Heart right ventricle (tissue), 16 donors: ENCODE measurements at places on chromosomes 11 and 22. TPM values are rescaled to one million over a fixed set of nuclear protein-coding genes. Genes with fewer than 3 reads are reported as not detected.

DNA sequence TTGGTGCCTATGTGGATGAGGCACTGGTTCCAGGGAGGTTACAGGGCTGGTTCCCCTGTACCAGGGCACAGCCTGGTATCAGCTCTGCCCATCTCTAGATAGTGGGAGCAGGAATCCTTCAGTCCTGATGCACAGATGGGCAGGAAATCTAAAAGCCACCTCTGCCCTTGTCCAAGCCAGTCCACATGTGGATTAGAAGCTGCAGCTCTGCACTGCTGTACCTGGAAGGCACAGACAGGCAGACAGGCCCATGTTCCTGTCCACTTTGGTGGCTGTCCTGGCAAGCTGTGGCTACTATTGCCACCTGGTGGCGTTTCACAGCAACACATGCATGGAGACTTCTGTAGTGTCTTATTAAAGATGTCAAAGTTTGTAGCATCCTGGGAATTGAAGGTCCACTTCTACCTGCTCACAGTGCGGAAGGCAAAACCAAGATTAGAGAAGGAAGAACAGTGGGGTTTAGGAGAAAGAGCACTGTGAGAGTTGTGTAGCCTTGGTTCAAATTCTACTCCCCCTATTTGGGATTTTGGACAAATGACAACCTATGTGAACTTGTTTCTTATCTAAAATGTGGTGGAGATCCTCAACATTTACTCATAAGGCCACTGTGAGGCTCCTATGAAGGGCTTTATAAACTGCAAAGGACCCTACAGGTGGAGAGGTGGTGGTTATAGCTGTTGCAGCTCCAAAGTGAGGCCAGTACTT lies 30.1 kb downstream of the NAV2 start:
- no peak overlapping the region for H3K4me3 ChIP-seq
- H3K36me3 ChIP-seq = no peaks in the 10 kb centered on the region
- peak; percentile 80 for DNase-seq
- H3K27me3 ChIP-seq = no peaks in the 10 kb centered on the region

GRCh38 chr22:50673231-50674129 lies 857 bp downstream of the SHANK3 start:
- H3K4me1 ChIP-seq = peaks cover 35% of the 10 kb centered on the region
- H3K36me3 ChIP-seq = peaks cover 28% of the 10 kb centered on the region
- H3K4me3 ChIP-seq = peak overlapping the region; percentile 53

DNA sequence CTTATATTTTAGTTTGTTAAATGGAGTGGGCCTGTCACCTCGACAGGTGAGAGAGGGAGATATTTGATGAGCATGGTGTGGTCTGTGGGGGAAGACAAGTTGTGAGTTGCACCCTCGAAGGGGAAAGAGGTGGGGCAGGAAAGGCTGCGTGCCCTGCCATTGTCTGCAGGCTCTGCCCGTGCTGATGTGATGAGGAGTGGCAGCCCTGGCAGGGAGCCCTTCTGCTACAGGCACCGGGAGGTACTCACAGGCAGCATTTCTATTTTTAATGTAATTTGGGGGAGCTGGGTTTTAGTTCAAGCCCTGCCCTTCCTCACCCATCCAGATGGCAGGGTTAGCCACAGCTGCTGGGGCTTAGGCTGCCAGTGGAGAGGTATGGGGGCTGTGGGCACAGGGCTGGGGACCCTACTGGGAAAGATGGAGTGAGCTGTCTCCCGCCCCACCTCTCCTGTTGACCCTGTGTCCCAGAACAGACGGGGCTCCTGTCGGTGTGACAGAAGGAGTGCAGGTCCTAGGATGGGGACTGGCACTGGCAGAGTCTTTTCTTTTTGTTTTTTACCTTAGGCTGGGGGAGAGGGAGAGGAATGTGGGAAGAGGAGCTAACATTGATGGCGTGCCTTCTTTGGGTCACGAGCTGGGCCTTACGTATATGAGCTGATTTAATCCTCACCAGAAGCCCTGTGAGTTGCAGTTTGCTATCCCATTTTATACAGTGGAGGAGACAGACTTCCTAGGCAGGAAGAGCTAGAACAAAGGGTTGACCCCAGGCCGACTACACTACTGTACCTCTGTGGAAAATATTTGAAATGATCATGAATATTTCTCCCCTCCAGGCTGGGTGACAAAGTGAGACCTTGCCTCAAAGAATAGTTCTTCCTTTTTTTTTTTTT lies 51.6 kb downstream of the CEP164 start:
- H3K36me3 ChIP-seq = peaks cover 73% of the 10 kb centered on the region
- H3K4me3 ChIP-seq = no peak overlapping the region
- no peaks in the 10 kb centered on the region for H3K27me3 ChIP-seq
- H3K27ac ChIP-seq = peak overlapping the region; percentile 76

GRCh38 chr11:118049771-118050170 lies 27.1 kb upstream of the TMPRSS4 start:
- H3K36me3 ChIP-seq = no peaks in the 10 kb centered on the region
- no peak overlapping the region for H3K27ac ChIP-seq
- H3K4me3 ChIP-seq = no peak overlapping the region
- H3K27me3 ChIP-seq = no peaks in the 10 kb centered on the region

GRCh38 chr11:3140291-3140603 lies 24.9 kb downstream of the OSBPL5 start:
- no peaks in the 10 kb centered on the region for H3K27me3 ChIP-seq
- H3K4me1 ChIP-seq = peaks cover 19% of the 10 kb centered on the region
- no peak overlapping the region for H3K4me3 ChIP-seq
- H3K36me3 ChIP-seq = no peaks in the 10 kb centered on the region

DNA sequence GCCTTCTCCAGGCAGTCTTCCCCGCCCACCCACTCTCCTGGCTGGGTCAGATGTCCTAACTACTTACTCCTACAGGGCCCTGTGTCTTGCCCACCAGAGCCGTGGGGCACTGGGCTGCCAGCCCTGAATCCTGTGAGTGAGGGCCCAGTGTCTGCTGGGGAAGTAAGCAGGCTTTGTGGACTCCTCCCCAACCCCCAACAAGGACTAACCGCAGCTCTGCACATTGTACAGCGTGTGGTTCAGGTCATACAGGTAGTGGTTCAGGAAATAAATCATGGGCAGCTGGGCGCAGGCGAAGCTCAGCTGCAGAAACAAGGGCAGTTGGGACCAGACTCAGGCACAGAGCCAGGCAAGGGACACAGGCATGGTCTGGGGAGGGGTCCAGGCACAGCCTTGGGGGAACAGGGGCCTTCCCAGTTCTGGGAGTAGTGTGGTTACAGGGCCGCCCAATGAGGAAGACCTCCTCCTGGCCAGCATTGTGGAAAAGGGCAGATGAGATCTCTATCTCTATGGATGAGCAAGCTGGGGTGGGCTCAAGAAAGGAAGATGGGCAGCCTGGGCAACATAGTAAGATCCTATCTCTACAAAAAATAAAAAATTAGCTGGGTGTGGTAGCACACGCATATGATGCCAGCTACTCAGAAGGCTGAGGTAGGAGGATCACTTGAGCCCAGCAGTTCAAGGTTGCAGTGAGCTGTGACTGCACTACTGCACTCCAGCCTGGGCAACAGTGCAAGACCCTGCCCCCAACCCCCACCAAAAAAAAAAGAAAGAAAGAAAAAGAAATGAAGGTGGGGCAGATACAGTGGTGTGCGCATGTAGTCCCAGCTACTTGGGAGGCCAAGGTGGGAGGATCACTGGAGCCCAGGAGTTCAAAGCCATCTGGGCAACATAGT lies 5.5 kb downstream of the UNC93B1 start:
- H3K36me3 ChIP-seq = no peaks in the 10 kb centered on the region
- H3K27ac ChIP-seq = no peak overlapping the region
- no peak for DNase-seq
- peaks cover 6% of the 10 kb centered on the region for H3K4me1 ChIP-seq

- peak overlapping the region; percentile 75 for H3K27ac ChIP-seq
- H3K4me3 ChIP-seq = peak overlapping the region; percentile 5
- H3K27me3 ChIP-seq = no peaks in the 10 kb centered on the region
- no peak for DNase-seq
Measured at GRCh38 chr11:122155765-122156527, 39.9 kb upstream of the BLID start.

GRCh38 chr22:25007444-25008106 lies 55.1 kb downstream of the KIAA1671 start:
- H3K4me1 ChIP-seq = peaks cover 26% of the 10 kb centered on the region
- no peaks in the 10 kb centered on the region for H3K27me3 ChIP-seq
- DNase-seq = no peak
- no peak overlapping the region for H3K4me3 ChIP-seq

DNA sequence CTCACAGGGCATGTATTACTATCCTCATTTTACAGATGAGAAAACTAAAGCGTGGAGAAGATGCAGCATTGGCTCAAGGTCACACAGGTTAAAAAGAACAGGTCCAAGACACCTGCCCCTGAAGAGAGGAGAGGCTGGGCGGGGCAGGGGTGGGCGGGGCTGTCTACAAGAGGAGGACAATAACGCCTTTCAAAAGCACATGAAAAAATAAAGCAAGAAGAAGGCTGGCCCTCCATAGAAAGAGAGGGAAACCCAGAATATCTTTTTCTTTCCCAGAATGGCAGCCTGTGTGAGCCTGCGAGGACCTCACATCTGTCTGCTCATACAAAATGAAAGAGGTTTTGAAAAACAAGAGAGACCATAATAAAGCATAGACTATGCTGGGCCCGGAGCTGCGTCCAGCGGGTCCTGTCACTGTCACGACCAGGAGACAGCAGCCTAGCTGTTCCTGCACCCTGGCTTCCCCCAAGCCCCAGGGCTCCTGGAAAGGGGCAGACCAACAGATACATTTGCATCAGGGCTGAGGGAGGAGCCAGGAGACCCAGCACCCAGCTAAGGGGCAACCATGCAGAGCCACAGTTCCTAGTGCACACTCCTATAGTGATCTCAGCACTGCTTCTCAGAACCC lies 61.6 kb downstream of the DSCAML1 start:
- H3K4me1 ChIP-seq = no peaks in the 10 kb centered on the region
- H3K4me3 ChIP-seq = no peak overlapping the region
- no peaks in the 10 kb centered on the region for H3K27me3 ChIP-seq

GRCh38 chr11:20046416-20046815 lies 113.9 kb downstream of the DBX1 start:
- DNase-seq = no peak
- peaks cover 21% of the 10 kb centered on the region for H3K4me1 ChIP-seq
- peak overlapping the region; percentile 56 for H3K4me3 ChIP-seq
- H3K27me3 ChIP-seq = no peaks in the 10 kb centered on the region
- peak overlapping the region; percentile 91 for H3K27ac ChIP-seq
- no peaks in the 10 kb centered on the region for H3K36me3 ChIP-seq

GRCh38 chr22:43377896-43378704 lies 33.7 kb upstream of the MPPED1 start:
- DNase-seq = no peak
- H3K4me1 ChIP-seq = no peaks in the 10 kb centered on the region
- H3K4me3 ChIP-seq = no peak overlapping the region
- peaks cover 45% of the 10 kb centered on the region for H3K27me3 ChIP-seq
- no peak overlapping the region for H3K27ac ChIP-seq

DNA sequence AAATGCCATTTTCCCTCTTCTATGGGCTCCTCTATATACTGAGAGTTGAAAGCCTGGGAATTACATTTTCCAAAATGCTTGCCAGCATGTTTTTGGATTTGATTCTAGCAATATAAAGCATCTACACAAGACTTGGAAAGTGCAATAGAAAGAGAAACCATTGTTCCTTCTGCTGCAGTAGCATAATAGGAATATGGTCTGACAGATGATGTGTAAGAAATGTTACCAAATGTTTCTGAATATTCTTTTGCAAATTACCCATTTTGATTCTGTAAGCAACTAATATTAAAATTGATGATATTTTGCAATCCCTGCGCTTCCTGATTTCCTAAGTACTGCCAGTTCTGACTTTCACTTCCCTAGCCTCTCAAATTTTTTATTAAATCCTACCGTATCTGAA lies 61.6 kb downstream of the CASP12 start:
- no peak for DNase-seq
- no peak overlapping the region for H3K27ac ChIP-seq
- no peaks in the 10 kb centered on the region for H3K27me3 ChIP-seq
- no peak overlapping the region for H3K4me3 ChIP-seq

Gene AP5B1
- 9.4 TPM for total RNA-seq

Gene CD248
- 5.3 TPM for total RNA-seq
